ENCODE measurements at places on chromosomes 12 and 14.

DNA sequence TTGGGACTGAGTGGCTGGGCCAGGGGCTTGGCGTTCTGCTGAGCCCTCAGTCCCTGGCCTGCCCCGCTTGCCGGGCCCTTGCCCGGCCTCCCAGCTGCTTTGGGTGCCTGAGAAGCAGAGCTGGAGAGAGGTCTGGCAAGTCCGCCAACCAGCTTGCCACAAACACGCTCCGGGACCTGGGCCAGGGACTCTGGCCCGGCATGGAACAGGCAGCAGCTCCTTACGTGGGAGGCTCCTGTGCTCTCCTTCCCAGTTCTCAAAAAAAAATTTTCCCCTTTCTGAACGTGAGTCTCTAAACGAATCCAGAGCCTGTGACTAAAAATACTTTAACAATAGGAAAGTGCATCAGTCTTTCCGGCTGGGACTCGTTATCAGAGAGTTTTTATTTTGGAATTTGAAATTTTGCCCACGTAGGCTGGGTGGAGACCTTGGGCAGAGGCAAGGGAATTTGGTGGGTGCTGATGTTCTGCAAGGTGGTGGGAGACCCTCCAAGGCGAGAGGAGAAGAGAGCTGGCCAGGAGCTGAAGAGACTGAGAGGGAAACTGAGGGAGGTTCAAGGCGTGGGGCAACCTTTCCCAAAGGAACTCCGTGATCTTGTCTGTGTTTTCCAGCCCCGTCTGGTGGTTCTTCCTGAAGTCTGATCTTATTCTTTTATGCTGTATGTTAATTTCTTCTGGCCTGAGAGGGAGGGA, 6.8 kb upstream of the NR4A1 start:
- DNase-seq, result no peak

DNA sequence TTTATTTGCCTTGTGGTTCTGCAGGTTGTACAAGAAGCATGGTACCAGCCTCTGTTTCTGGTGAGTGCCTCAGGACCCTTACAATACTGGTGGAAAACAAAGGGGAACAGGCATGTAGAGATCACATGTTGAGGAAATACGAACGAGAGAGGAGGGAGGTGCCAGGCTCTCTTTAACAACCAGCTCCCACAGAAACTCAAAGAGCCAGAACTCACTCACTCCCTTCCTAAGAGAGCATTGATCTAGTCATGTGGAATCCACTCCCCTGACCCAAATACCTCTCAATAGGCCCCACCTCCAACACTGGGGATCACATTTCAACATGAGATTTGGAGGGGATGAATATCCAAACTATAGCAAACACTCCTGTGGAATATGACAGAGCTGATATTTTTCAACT, 938.0 kb downstream of the GALC start:
- DNase-seq, result no peak

DNA sequence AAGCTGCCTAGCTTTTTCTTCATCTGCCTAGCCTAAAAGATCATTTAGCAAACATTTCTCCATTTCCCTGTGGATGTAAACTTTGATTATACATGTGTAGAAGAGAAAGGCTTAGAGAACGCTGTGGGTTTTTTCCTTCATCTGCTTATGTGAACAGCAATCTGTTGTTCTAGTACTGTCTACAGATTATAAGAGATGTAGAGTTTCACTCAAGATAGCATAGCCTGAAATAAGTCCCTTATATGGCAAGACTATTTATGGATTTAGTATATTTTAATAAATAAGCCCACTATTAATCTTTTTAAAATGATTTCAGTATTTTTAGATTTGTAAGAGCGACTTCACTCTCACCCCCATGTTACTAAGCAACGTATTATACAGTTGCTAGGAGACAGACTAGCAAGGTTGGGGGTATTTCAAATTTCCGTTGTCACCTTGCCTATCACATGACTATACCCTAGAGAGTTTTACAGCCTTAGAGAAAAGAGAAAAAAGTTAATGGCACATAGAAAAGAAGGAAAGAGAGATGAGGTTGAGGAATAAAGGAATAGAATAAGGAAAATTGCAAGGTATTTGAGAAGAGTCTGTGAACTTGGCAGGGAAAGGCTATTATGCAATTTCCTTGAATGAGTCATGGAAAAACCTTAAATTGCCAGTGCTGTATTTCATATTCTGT, 12.2 kb upstream of the TUBA1A start:
- DNase-seq, result no peak

GRCh38 chr12:45435945-45436710, 220.2 kb downstream of the ANO6 start:
- no peak for DNase-seq

GRCh38 chr14:103867523-103867953, 20.2 kb upstream of the PPP1R13B start:
- no peak for DNase-seq

- no peak for DNase-seq
Observed at GRCh38 chr14:23933108-23933741, 20.3 kb upstream of the DHRS4 start.

GRCh38 chr12:69099201-69099837, 140.1 kb upstream of the CPSF6 start:
- no peak for DNase-seq

- DNase-seq, result no peak
Observed at GRCh38 chr14:96583569-96584041, 81.4 kb downstream of the PAPOLA start.

DNA sequence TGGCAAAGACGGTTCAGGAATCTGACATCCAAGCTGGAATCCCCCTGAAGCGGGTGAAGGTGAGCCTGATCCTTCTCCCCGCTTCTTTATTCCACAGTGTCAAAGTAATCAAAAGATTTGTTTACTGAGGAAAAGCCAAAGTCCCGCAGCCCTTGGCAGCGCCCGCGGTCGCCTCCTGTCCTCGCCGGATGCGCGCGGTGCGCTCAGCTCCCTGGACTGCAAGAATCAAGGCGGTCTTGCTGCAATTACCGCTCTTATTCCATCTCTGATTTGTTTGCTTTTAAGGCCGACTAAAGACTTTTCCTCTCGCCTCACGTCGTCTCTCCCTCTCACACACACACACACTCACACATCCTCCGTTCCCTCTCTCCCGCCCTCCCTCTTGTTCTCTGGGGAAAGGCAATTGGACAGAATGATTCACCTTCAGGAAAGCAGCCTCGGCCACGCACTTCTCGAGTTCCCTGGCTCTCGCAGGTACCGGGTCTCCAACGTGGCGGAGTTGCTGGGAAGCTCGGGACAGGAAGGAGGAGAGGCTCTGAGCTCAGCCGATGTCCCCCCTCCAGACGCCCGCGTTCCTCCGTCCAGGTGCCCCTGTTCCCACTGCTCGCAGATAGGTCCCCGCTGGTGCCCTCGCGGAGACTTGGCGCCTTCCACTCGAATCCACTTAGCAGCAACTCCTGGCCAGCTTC, 68.6 kb upstream of the USP15 start:
- no peak for DNase-seq

GRCh38 chr12:1351926-1352325, 242.5 kb downstream of the FBXL14 start:
- no peak for DNase-seq

DNA sequence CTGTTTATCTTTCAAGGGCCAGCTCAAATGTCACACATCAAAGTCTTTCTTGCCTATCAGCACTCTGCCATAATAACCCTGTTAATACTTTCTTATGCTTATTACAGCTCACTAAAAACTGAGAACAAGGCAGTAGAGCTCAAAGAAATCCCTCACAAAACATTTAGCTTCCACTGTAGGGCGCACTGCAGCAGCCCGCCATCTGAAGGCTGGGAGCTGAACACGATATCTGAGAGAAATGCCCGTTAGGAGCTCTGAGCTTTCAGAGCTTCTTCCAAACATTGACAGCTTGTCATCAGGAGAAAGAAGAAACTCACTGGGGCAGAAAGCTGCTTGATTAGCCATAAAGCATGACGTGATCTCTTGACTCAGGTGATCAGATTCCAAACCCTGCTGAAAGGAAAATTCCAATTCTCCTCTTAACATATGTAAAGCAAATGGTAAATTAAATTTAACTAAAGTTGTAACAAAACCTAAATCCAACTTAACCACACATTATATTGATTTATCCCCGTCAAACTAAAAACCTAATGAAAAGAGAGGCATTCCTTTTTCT, 175.7 kb downstream of the C12orf50 start:
- no peak for DNase-seq

GRCh38 chr14:44477953-44478352, 29.1 kb downstream of the FSCB start:
- DNase-seq, result no peak

GRCh38 chr12:106840243-106840642, 65.8 kb downstream of the RIC8B start:
- no peak for DNase-seq

Data from stimulated activated CD8-positive, alpha-beta memory T cell treated with anti-CD3 and anti-CD28 coated beads, Interleukin-4, amount 100 ng/mL, for 4 hours (primary cell).